ENCODE measurements at places on chromosomes 4 and X.

GRCh38 chr4:74093981-74094623 is 4.9 kb downstream of the CXCL2 start:
- DNase-seq, result no peak

- no peak for DNase-seq
These were observed 1.5 kb downstream of the N4BP2 start for GRCh38 chr4:40058121-40058520.

- DNase-seq, result no peak
These were observed 104.8 kb upstream of the ENPEP start for GRCh38 chr4:110371016-110371770.

GRCh38 chrX:8044947-8045346 is 117.7 kb upstream of the PNPLA4 start:
- no peak for DNase-seq

GRCh38 chr4:81965454-81965853 is 408.3 kb downstream of the HNRNPD start:
- no peak for DNase-seq

DNA sequence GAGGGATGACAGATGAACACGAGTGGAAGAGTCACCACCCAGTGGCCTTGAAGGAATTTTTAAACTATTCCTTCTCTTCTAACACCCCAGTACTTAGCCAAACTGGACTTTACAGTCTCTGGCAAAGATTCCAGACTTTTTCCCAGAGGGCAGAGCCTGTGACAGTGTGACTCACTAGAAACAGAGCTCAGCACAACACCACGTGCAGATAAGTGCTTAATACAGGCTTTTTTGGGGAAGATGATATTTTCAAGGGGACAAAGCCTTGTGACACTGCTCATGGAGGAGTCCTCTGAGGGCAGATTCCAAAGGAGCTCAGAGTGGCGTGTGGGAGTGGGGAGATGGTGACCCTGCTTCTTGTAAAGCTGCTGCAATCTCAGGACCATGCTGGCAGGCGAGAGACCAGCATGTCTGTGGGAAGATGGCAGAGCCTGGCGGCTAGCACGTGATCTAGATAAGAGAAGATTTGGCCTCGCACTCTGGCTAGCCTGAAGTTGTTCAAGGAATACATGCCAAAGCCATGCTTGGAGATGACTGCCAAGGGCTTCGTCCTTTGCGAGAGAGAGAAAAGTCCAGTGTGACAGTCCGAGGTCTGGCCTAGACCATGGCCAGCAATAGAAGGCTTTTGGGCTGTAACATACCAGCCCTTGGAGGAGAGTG is 2.4 kb downstream of the RAB33A start:
- no peak for DNase-seq

DNA sequence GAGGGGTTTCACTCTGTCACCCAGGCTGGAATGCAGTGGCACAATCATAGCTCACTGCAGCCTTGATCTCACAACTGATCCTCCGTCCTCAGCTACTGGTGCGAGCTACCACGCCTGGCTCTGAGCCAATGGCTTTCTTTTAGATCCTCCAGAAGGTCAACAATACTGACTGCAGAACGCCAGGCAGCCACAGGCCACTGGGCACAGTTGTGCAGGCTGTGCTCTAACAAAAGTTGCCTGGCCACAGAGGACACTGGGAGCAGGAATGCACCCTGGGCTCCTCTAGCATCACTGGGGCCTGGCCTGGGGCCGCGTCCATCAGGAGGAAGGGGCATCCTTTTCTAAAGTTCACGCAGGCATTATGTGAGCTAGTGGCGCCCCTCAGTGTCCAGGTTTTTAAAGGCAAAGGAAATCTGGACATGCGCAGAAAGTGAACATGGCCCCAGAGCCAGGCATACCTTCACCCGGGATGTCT is 14.9 kb upstream of the PORCN start:
- DNase-seq, result no peak

- no peak for DNase-seq
These were observed 838.2 kb downstream of the RAPGEF2 start for GRCh38 chr4:159941076-159941475.

GRCh38 chr4:171024720-171025303 is 788.4 kb upstream of the GALNTL6 start:
- no peak for DNase-seq

GRCh38 chr4:79013756-79014155 is 74.5 kb upstream of the PAQR3 start:
- no peak for DNase-seq

- no peak for DNase-seq
These were observed 378.0 kb upstream of the DMD start for GRCh38 chrX:33589316-33589715.

DNA sequence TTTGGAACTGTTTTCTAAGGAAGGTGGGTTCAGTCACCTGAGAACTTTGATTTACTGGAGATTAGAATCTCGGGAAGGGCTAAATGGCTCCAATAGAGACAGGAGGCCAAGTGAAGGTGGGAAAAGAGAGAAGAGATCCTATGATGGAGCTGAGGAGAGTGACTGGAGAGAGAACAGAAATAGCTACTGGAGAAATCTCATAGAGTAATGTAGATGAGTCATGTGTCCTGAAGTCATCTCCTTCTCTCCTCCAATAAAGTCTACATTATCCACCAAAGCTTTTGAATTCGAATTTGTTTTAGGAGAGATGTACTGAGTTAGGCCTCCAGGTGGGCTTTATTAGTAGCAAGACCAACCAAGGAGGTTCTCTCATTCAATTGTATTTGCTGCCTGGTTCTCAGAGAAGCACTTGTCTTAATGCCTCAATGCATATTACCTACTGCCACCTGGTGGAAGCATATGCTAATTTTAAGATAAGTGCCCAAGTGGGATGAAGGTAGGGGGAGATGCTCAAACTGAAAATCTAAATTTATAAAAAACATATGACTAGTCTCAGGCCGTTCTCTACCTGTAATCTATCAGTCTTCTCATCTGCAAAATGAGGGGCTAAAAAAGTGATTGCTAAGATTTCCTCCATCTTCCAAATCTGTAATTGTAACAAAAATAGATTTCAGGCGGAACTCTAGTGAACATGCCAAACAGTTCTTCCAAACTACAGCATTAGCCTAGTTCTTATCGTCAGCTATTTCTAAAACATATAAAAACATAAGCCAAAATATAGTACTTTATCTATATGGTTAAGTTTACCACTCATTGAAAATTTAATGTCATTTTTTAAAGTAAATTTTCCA is 24.4 kb downstream of the TXK start:
- no peak for DNase-seq

DNA sequence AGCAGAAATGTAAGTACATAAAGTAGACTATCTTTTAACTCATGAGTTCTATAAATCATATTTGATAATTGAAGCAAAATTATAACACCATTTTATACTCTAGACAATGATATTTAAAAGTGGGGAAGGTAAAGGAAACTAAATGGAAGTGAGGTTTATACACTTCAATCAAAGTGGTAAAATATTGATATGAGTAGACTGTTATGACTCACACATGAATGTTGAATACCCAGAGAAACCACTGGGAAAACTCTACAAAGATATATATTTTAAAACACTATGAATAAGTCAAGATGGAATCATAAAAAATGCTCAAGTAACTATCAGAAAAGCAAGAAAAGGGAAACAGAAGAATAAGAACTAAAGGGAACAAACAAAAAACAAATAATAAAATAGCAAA is 8.4 kb downstream of the VSIG1 start:
- no peak for DNase-seq

DNA sequence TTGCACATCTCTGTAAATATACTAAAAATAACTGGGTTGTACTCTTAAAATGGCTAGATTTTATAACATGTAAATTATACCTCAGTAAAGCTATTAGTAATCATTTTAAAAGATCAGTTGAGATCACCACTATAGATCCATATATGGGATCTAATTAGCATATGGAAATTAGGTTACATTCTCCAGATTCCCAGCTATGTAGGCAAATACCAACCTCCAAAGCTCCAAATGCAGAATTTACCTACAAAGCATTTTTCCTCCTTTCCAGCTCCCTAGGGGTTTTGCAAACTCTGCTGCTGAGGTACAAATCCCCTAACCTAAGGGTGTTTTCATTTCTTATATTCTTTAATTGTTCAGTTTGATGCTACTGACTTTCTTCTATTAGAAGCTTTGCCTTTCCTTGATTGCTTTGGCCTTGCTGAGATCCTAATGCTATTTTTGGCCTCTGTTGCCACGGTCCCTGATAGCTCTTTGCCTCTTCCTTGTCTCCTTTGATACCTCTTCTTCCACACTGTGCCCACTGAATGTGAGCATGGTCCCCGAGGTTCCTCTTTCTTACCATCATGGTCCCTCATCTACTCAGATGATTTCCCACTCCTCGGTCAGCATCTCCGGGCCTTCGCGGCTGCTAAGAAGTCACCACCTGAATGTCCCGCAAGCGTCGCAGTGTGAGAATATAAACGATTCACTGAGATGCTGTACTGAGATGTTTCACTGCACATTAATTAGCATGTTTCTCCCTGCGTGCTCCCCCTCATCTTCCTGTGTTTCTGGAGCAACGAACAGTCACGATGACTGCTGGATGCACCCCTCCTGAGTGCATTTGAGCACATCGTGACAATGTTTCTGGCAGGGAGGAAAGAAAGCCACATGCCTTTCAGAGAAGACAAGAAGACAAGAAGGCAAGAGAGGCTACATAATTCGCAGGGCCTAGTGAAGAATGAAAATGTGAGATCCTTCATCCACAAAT is 23.8 kb downstream of the ENPP6 start:
- DNase-seq, result no peak

DNA sequence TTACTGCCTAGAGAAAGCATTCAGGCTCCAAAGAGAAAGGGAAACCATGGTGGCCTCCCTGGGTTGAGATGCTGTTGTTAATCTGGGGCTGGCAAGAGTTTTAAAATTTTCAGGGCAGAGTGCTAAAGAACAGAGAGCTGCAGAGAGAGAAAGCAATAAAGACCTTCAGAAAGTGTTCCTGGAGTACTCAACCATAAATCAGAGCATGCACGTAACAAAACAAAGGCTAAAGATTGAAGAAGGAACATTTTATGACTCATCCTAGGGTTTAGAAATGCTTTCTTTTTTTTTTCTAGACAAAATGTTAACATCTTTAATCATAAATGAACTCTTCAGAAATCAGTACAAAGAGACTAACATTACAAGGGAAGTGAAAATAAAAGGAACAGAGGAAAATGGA is 562.3 kb upstream of the NDST4 start:
- no peak for DNase-seq

DNA sequence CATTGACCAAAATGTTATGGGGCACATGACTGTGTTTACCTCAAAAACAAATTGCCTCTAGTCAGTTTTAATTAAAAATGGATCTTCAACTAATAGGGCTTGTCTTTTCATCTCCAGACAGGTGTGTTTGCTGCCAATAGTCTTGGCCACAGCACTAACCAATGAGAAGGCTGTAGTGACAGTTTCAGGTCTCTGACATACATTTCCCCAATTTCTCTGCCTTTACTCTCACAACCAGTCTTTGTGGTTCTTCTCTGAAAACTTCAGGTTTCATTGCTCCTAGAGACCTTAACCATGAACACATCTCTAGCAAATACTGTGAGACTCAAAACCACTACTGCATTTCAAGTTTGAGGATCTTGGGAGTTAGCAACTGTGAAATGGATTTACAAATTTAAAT is 3.5 kb upstream of the EDNRA start:
- DNase-seq, result no peak

DNA sequence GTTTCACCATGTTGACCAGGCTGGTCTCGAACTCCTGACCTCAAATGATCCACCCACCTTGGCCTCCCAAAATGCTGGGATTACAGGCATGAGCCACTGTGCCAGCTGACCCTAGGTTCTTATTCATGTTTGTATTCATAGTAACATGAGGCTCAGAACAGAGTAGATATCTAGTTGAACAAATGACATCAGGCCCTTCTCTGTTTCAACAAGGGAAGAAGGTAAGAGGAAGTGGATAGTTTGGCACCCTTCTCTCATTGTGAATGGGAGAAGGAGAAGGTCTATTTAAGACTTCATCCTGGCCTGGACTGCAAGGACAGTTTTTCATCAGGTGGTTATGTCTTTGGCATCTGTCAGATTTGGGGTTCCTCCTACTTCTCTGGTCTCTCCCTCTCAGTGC is 13.8 kb downstream of the GJB1 start:
- DNase-seq, result no peak

GRCh38 chr4:89055157-89056080 is 1.6 kb downstream of the FAM13A start:
- DNase-seq, result no peak

DNA sequence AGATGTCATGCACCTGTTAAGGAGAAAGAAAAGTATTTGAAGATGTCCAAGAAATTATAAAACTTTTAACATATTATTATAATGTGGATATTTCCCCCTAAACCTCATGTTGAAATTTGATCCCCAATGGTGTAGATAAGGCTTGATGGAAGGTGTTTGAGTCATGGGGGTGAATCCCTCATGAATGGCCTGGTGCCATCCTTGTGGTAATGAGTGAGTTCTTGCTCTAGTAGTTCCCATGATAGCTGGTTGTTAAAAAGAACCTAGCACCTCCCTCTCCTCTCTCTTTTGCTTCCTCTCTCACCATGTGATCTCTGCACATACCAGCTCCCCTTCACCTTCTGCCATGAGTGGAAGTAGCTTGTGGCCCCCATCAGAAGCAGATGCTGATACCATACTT is 176.6 kb upstream of the NR3C2 start:
- no peak for DNase-seq

DNA sequence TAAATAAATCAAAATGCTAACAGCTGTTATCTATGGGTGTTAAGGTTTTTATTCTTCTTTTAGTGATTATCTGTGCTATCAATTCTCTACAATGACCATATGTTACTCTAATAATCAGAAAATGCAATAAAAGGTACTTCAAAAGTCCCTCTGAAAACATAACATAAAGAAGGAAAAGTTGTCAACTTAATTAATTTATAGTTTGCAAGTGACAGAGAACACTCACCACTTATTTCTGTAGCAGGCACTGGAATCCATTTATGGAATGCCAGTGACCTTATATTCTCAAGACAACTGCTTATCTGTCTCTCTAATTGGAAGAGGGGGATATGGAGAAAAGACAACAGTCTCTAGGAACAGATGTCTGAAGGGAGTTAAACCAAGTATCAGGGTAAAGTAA is 25.6 kb upstream of the PLS3 start:
- no peak for DNase-seq

DNA sequence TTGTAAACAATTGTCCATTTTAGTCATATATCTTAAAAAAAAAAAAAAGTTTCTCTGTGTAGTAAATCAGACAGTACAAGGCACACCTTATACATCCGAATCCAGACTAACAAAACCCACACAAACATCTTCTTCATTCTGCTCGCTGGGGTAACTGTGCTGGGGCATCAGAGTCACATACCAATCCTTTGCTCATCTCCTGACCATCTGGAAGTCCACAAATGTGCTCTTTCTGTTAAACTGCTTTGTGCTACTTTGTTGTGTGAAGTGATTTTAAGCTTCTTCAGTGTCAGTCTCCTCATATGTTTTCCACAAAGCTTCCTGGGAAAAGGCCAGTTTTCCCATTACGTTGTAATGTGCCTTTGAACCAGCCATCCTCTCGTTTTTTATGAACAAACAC is 86.2 kb upstream of the CBR4 start:
- DNase-seq, result no peak

- no peak for DNase-seq
These were observed 1.7 kb upstream of the WDR1 start for GRCh38 chr4:10118048-10119004.

GRCh38 chr4:168163106-168163505 is 70.8 kb downstream of the ANXA10 start:
- DNase-seq, result no peak

- no peak for DNase-seq
These were observed 1.7 kb upstream of the MAGEH1 start for GRCh38 chrX:55450259-55450658.
